NCI-H446 treated with DMSO at 0.1 percent for 48 hours (cell line): ENCODE measurements at places on chromosomes 2 and 18.

- DNase-seq = no peak
Observed at GRCh38 chr2:148974095-148974494, 64.4 kb upstream of the LYPD6B start.

GRCh38 chr2:166092889-166093288, 34.9 kb downstream of the SCN1A start:
- no peak for DNase-seq

DNA sequence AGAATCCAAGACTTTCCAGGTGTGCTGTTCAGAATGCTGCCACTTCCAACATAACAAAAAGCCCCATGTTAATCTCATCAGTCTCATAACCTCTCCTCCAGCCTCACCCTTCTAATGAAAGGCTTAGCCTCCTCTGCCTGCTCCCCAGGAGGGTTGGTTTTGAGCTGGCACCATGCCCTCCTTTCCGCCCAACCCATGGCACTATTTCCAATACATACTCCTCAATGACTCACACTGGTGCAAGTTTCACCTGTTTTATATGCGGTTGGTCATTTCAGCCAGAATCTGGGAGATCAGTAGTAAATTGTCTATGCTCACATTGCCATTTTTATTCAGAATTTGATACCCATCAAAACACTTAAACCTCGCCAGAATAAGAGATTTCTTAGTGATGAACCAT, 157.6 kb upstream of the NRP2 start:
- DNase-seq = no peak

GRCh38 chr2:188529710-188530109, 238.0 kb downstream of the GULP1 start:
- no peak for DNase-seq

GRCh38 chr18:55354795-55355194, 233.2 kb downstream of the TCF4 start:
- no peak for DNase-seq

- DNase-seq = no peak
Observed at GRCh38 chr2:172455121-172455515, 27.7 kb downstream of the ITGA6 start.
